ENCODE measurements at places on chromosomes 3 and 15.

DNA sequence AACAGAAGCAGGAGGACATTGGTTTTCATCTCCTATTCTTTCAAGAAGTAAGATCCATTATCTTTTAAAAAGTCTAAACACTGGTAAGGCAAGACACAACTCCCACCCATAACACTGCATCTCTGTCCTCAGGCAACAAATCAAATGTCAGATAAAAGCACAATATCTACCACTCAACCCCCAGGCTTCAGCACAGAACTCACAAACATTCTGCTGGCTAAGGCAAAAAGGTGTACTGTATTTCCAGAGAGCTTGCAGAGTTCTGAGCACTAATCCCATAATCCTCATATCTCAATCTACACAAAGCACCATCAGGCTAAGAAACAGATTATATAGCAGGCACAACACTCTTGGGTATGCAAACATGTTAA is 20.9 kb downstream of the RAF1 start:
- no peak for DNase-seq

DNA sequence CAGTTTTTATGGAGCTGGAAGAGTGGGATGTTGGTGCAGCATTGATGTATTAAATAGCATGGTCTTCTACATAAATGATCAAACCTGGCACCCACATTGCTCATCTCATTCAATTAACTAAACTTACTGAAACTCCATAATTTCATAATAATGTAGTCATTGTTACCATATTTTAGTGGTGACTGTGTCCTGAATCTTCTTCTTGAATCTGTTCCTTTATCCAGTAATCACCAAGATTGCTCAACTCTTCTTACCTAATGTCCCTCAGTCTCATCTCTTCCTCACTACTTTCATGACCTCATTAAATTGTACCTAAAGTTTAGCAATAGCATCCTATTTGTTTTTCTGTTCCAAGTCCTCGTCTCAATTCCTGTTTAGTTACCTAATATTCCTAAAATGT is 69.8 kb downstream of the FGF7 start:
- peak; percentile 86 for DNase-seq

GRCh38 chr3:197227780-197228574 is 70.4 kb downstream of the DLG1 start:
- no peak for DNase-seq

DNA sequence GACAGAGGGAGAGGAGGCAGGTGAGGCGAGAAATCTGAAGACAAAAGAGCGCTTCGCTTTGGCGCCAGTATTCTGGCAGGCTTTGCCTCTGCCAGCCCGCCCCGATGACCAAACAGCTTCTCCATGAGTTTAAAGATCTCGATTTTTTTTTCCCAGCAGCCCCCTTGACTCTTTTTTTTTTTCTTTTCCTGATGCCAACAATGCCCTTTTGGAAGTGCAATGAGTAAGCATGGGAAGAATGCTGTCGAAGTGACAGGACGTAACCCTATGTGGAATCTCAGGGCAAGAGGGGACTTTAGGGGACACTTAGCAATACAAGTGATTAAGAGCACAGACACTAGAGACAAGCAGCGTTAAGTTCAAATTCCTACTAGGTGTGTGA is 211.7 kb downstream of the FGF12 start:
- no peak for DNase-seq

- no peak for DNase-seq
These were observed 22.1 kb upstream of the HEG1 start for GRCh38 chr3:125077864-125078263.

- DNase-seq: no peak
These were observed 533.4 kb downstream of the FOXP1 start for GRCh38 chr3:71050166-71050537.

DNA sequence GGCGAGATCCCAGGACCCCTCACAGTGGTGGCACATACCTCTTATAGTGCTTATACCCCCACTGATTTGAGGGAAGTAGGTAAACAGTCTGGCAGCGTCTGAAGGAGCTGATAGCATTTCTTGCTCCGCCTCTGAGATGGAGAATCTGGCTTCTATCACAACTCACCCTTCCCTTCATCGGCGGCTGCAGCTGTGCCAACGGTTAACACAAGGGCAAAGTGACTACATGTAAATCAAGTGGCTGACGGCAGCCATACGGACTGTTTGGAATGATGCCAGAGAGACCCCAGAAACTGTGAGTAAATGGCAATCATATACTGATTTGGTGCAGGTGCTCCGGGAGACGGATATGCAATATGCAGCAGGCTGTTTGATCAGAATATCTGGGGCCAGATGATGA is 66.8 kb upstream of the UNC13C start:
- DNase-seq: no peak

DNA sequence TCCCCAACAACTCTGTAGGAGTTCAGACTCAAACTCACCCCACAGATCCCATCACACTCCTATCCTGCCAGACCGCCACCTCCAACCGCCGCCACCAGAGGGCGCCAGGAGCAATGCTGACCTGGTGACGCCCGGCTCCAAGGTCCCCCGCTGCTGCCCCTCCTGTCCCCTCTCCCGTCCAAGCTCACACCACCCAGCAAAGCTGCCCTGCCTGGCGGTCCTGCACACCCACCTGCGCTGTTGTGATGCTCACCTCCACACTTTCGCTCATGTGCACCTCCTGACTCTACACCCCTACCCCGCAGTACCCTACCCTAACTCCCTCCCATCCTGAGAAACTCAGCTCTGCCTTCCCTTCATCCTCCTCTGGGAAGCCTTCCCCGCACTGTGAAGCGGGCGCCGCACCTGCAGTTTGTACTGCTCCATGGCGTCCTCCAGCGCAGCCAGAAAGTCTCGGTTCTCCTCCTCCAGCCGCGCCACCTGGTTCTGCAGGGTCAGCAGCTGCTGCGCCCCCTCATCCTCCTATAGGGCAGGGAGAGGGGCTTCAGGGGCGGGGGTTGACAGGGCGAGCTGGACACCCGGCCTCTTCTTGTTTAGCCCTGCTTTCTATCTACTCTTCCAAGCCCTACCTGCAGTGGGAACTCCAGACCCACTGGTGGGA is 7.9 kb downstream of the KIF7 start:
- DNase-seq: no peak

DNA sequence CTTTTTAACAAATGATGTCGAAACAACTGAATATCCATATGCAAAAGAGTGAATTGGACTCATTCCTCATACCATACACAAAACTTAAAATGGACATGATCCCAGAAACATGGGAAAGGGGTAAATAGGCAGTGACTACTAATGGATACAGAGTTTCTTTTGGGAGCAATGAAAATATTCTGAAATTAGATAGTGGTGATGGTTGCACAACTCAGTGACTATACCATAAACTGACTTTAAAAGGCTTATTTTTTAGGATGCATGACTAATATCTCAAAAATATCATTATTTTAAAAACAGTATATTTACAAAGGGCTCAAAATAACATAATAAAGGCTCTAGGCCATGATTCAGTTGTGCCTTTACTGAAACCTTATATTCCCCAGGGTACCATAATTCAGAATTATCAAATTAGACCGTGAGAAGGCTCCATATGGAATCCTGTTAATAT is 16.3 kb upstream of the ATP13A3 start:
- DNase-seq: peak; percentile 58

- DNase-seq: peak; percentile 71
These were observed 82.1 kb downstream of the DUT start for GRCh38 chr15:48413304-48413703.

DNA sequence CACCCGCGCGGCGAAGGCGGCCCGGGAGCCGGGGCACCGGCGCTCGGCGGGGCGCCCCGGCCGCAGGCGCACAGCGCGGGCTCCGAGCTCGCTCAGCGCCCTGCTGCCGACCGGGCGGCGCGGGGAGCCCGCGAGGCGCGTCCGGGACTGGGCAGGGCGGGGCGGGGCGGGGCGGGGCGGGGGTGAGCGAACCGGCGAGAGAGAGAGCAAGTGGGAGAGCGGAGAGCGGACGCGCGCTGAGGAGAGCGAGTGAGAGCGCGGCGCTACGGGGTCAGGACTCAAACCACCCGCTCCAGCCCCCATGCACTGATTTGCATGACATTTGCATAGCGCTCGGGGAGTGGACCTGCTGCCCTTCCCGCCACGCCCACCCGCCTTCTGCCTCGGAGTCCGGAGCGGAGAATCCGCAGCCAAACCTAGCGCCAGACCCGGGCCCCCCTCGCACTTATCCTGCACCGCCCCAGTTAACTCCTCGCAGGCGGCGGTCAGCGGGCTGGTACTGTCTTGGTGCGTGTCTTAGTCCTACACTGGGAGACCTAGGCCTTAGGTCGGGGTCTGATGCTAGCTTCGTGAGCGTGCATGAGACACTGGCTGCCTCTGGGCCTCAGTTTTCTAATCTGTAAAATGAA is at the start of gene MYLK:
Gene MYLK, minus strand, starts transcription at position 130 of the 629 bp plus-strand sequence. CDS start 90,491 bp downstream, outside the sequence.
- DNase-seq: peak; percentile 66

- DNase-seq: no peak
These were observed 426.1 kb upstream of the THBS1 start for GRCh38 chr15:39154776-39155175.

DNA sequence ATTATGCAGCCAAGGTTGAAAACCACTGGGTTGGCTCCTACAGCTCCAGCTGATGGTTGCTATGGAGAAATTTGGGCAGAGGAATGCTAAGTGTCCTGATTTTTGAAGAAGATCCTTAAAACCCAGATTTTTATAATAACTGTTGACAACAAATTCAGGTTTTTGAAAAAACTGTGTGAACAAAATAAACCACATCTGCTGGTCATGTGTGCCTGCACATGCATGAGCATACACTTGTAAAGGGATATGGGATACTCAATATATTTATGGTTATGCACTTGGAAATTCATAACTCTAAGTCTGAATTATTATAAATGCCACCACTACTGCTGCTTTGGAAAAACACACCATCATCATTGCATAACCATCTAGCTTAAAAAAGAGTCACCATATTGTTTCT is 133.7 kb downstream of the THRB start:
- no peak for DNase-seq

GRCh38 chr15:26103002-26103404 is 239.9 kb upstream of the ATP10A start:
- DNase-seq: no peak

GRCh38 chr15:68449389-68449788 is 17.4 kb upstream of the ITGA11 start:
- DNase-seq: no peak

DNA sequence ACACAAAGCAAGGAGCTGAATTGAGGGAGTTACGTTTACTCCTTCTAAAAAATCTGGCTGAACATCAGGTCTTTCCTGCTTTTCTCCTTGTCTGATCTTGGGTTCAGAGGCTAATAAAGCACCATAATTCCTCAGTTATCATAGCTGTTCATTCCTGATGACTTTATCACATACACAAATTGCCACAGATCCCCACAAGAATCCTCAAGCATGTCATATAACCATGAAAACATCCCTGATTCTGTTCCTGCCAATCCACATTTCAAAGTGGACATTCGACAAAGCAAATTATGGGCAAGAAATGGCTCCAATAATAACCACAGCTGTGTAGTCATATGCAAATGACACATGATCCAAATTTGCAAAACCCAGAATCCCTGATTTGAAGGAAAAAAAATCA is 321.3 kb downstream of the MEX3B start:
- no peak for DNase-seq

- DNase-seq: no peak
These were observed 126.2 kb upstream of the ATP10A start for GRCh38 chr15:25989327-25989726.

DNA sequence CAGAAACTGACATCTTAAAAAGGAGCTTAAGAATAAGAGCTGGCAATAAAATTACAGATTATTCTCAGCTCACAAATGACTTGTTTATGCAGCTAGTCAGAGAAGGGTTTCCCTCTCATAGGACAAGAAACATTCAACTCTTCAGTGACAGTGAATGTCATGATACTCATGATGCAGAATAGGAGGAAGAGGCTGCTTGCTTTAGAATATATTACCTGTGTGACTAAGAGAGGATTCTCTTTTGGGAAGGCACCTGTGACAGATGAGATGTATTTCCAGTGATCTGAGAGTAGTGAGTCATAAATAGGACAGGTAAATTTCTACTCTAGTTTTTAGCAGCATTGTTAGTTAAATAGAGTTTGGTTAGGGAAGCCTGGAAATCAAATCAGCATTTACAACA is 39.9 kb downstream of the RASA2 start:
- no peak for DNase-seq

GRCh38 chr3:147930232-147930807 is 521.2 kb downstream of the ZIC1 start:
- DNase-seq: no peak

GRCh38 chr3:10357592-10358308 is 36.8 kb upstream of the SEC13 start:
- peak; percentile 96 for DNase-seq

- no peak for DNase-seq
These were observed 13.5 kb downstream of the SOX2 start for GRCh38 chr3:181725131-181725731.

GRCh38 chr3:177351757-177352158 is 154.5 kb upstream of the TBL1XR1 start:
- DNase-seq: no peak

DNA sequence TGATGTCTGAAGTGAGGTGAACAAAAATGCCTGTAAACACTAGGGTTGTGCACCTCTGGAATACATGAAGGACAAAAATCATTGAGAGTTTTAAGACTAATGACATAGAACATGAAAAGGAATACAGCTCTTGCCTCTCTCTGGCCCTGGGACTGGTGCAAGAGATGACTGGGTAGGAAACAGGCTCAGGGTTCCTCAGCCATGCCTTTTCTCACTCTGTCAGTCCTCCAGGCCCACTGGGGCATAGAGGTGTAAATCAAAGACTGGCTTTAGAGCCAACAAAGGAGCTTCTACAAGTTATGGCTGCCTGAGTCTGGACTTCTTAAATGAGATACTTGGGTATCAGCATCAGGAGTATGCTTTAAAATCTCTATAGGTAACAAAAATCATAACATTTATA is 554.7 kb upstream of the KCNMB2 start:
- DNase-seq: no peak

GRCh38 chr3:116399701-116400226 is 45.5 kb downstream of the LSAMP start:
- DNase-seq: no peak

- DNase-seq: no peak
These were observed 15.8 kb upstream of the RPUSD3 start for GRCh38 chr3:9859530-9860025.

GRCh38 chr3:66393333-66394005 is 107.4 kb downstream of the LRIG1 start:
- peak; percentile 71 for DNase-seq

- DNase-seq: no peak
These were observed 73.0 kb downstream of the FOXP1 start for GRCh38 chr3:71510510-71510909.

DNA sequence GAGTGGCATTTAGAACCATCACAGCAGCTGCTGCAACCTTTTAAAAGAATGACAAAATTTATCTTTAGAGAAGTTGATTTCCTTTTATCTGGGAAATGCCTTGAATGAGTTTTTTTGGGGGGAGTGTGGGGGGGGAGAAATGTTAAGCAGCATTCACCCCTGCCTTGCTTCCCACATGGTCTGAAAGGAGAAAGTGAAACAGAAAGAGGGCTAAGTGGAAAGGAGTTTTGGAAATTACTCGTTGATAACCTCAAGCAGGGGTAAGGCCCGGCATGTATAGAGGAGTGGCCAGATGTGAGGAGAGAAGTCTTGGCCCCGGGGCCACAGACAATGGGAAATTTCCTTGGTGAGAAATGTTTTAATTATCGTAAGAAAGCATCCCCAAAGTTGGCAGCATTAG is 23.5 kb downstream of the B3GALNT1 start:
- DNase-seq: no peak

- peak; percentile 65 for DNase-seq
These were observed 62.6 kb upstream of the SLC2A2 start for GRCh38 chr3:171088964-171089754.

Measured in skeletal muscle cell (primary cell).